Activated naive CD8-positive, alpha-beta T cell treated with anti-CD3 and anti-CD28 coated beads, Interleukin-2, amount 50 U/mL, for 16 hours (primary cell): ENCODE measurements at places on chromosomes 2 and 18.

- no peak for DNase-seq
Observed at GRCh38 chr2:73938718-73939352, 12.2 kb downstream of the DGUOK start.

GRCh38 chr2:29040552-29040951 lies 33.8 kb downstream of the PCARE start:
- DNase-seq, result no peak

GRCh38 chr2:109455731-109456691 lies 157.8 kb downstream of the SEPTIN10 start:
- no peak for DNase-seq

DNA sequence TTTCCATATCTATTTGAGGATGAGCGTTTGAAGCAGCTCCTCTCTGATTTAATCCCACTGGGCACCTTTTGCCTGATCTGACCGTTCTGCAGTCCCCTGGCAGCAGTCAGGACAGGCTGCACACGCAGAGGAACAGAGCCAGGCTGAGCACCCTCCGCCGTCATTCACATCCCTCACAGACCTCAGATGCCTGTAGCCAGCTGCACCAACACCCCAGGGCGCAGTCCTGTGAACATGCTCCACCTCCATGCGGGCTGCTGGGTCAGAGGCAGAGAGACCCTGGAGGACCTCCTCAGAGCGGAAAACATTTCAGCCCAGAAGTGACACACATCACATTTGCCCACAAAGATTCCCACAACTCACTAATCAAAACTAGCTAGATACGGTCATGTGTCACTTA lies 146.1 kb downstream of the SEPTIN10 start:
- no peak for DNase-seq

DNA sequence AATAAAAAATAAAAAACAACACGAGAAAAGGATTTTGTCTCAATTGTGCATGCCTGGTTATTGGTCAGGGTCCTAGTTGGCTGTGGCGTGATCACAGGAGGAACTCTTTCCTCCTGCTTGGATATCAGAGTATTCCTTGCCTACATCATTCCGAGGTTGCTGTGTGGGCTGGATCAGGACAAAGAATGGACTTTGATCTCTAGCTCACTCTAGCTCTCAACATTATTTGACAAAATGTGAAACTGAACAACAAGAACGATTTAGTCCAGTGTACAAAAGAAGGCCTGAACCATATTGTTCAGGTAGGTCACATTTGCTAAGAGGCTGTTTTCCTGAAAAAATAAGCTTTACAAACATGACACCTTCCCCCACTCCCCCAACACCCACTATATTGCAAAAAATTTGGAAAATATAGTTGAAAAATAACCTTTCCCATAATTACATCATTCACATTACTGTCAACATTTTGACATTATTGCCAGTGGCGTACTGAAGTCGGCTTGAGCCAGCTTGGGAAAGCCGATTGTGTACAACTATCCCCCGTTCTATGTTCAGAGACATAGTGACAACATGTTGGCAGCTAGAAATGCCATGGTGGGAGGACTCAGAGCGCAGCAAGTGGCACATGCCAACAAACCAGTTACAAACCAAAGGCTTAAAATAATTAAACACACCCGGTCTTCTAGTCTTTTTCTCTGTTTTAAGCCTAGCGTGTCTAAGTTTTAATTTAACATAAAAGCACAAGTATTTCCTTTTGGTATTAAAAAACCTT lies 179.0 kb downstream of the LPIN1 start:
- no peak for DNase-seq

- DNase-seq, result no peak
Observed at GRCh38 chr2:174153757-174154680, 94.3 kb downstream of the OLA1 start.

GRCh38 chr2:195212586-195212985 lies 444.4 kb upstream of the SLC39A10 start:
- no peak for DNase-seq

- DNase-seq, result no peak
Observed at GRCh38 chr2:15720561-15721307, 129.1 kb downstream of the DDX1 start.

DNA sequence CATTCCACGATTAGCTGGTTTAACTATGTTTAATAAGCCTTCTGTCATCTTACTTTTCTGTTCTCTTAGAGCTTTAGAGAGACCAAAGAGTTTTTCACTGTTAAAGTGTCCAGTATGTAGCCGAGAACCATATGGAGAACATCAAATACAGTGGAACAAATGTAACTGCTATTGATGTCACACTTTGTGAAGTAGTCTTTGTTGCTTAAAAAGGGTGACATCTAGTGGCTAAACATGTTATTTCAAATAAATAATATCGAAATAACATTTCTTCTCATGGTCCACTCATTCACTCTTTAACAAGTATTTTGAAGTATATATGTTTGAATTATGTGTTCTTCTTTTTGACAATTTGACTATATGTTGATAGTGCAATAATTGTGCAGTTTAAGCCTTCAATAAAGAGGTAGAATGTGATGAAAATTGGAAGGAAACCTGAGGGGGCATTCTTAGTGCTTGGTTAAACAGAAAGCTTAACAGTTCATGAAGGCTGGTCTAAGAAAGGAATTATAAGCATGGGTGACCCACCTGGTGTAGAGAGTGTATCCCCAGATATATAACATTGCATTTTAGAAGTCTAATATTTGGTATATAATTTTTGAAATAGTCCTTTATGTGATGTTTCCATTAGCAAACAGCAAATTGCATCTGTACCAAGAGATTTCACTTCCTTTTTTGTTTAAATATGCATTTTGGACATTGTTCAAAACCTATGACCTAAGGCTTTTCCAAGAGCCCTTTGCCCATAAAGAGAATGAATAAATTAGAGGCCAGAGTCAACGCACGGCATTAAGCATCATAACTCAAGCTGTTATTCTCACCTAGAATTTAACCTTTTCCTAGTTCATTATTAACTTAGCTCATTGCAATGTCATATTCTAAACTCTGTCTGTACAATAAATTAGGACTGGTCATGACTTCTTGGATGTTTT lies 112.1 kb downstream of the KYNU start:
- DNase-seq, result no peak

DNA sequence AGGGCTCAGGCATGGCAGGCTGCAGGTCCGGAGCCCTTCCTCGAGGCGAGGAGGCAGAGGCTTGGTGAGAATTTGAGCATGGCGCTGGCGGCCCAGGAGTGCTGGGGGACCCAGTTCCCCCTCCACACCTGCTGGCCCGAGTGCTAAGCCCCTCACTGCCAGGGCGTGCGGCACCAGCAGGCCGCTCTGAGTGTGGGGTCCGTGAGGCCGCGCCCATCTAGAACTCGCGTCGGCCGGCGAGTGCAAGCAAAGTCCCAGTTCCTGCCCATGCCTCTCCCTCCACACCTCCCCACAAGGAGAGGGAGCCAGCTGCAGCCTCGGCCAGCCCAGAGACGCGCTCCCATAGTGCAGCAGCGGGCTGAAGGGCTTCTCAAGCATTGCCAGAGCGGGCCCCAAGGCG lies 233.0 kb downstream of the PIEZO2 start:
- DNase-seq, result no peak

DNA sequence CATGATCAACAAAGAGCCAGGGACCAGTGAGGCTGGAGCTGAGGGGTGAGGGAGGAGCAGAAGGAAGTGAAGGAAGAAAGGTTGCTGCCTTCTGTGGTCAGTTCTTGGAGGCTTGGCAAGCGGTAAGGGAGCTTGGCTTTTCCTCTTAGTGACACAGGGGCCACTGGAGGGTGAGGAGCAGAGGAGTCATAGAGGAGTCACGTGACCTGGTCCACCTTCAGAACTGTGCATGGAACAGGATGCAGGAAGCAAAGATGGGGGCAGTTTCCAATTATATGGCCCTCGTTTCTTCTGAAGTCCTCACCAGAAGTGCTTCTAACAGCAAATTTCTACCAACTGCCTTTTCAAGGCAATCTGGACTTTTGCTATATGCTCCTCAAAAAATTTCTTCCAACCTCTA lies 326.9 kb upstream of the SMIM21 start:
- DNase-seq, result no peak

DNA sequence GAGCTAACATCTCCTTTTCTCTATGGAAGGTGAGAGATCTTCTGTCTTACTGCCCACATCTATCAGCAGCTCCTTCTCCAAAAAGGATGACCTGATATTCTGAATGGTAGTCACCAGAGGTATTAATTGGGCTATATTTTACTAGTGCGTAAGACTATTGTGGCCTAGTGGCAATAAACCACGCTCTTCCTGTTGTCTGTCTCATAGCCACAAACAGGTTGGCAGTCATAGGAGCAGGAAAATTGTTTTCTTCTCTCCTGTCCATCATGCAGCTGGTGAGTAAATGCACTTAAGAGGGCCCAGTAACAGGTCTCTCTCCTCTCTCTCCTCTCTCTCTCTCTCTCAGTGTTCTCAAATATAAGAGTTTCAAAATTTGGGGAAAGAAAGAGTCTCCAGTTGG lies 856.8 kb upstream of the ACVR2A start:
- no peak for DNase-seq

DNA sequence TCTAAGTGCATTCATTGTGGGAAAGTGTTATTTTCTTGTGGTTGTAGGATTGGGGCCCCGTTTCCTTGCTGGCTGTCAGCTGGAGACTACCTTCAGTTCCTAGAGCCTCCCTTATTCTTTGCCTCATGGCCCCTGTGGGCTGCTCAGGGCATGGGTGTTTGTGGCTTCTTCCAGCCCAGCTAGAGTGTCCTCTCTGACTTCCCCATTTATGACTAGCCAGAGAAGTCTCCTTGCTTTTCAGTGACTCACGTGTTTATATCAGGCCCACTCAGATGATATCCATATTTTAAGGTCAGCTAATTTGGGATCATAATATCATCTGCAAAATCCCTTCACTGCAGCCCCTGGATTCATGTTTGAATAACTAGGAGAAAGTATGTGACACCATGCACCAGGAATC lies 62.8 kb downstream of the DTNA start:
- no peak for DNase-seq

DNA sequence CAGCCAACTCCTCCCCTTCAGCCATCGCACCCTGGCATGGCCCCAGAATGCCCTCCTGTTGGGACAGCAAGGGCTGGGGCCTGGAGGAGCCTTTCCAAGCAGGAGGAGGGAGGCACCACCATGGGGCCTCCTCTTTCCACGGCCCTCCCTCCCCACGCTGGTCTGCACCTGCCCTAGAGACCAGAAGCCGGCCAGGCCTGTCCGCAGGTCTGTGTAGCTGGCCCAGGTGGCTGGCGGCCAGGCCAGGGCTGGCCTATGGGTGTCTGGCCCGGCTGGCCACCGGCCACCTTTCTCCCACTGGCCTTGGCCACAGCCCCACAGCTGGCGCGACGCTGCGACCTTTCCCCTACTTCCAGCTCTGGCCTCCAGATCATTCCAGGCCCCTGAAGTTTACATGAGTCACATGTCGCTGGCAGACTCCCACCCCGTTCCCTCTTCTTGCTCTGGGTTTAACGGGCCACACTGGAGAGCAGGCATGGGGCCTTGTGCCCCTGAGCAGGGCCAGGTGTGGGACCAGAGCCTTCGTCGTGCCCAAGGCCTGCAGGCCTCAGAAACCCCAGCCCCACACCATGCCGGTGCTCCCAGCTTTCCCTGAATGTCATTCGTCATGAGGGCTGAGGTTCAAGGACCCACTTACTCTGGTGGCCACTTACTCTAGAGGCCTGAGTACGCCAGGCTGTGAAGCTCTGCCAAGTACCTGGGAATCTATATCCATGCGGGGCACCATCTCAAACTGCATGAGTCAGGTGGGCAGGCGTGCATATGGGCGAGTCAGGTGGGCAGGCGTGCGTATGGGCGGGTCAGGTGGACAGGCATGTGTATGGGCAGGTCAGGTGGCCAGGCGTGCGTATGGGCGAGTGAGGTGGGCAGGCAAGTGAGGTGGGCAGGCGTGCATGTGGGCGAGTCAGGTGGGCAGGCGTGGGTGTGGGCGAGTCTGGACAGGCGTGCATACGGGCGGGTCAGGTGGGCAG lies 33.3 kb upstream of the KLF11 start:
- no peak for DNase-seq

- no peak for DNase-seq
Observed at GRCh38 chr2:27857417-27858172, 32.6 kb downstream of the RBKS start.

DNA sequence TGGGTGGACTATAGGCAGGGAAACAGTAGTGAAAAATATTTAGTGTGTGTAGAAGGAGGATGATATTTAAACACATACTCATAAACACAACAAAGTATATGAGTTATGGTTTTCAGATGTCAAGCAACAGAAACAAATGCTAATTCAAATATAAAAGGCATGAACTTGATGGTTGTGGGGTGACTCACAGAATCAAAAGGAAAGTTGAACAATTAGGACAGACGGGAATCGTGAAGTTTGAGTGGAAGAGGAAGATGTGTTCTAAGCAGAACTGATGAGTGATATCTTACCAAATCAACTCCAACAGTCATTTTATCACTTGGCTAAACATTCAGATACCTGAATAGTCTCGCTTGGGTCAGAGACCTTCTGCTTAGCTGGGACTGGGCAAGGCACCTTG lies 53.6 kb upstream of the ITGA6 start:
- no peak for DNase-seq

DNA sequence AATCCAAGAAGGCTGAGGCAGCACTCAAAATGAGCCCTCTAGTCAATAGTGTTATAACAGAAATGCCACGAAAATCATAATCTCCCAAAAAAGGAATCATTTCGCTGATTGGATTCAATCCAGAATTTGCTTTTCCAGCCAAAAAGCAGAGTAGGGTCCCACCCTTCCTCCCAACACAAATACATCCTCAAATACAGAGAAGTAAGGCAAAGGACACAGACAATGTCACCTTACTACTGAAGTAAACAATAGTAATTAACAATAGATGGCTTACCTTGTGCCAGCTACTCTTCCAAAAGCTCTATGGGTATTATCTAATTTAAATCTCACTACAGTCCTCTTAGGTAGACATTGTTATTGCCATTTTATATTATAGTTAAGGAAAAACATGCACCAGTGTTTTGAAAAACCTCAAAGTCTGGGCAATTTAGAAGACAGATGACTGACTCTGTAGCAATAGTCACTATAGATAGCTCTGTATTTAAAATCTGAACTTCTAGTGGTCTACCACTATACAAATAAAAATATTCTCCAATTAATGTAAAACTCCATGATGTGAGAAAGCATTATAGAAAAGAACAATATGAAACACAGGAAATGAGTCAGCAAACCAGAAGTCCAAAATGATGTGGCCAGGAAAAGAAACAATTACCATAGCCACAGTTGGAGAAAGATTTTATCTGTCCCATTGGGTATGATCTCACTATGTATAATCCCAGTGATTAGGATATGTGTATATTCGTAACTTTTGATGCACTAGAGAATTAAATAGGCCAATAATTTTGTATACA lies 305.0 kb upstream of the ERBB4 start:
- DNase-seq, result no peak

- no peak for DNase-seq
Observed at GRCh38 chr2:216690853-216691741, 4.3 kb downstream of the IGFBP5 start.
